Keratinocyte (primary cell): ENCODE measurements at places on chromosomes 12 and 14. TPM values are rescaled to one million over a fixed set of nuclear protein-coding genes. Genes with fewer than 3 reads are reported as not detected.

Gene KRT74
- polyA plus RNA-seq = 0.10 to 0.36 TPM (median 0.17 TPM) in 3 replicates

Gene RBP5
- polyA plus RNA-seq = not detected in 3 replicates

Gene ABHD12B
- polyA plus RNA-seq = 0.03 TPM in 1 of 3 replicates, not detected in the others

Gene RPS6KL1
- polyA plus RNA-seq = 0.19 to 1.8 TPM (median 0.69 TPM) in 3 replicates

Gene MSRB3
- polyA plus RNA-seq = 11.5 to 12.7 TPM (median 12.3 TPM) in 3 replicates

Gene AKAP5
- 0.01 to 0.08 TPM (median 0.05 TPM) in 3 replicates for polyA plus RNA-seq

Gene USP15
- polyA plus RNA-seq = 48.9 to 66.5 TPM (median 51.1 TPM) in 3 replicates

GRCh38 chr12:24724814-24725213 lies 224.1 kb downstream of the BCAT1 start:
- no peaks in the 10 kb centered on the region for H3K27me3 ChIP-seq
- H3K4me1 ChIP-seq = peaks cover 2% of the 10 kb centered on the region
- H3K36me3 ChIP-seq = no peaks in the 10 kb centered on the region
- H3K4me3 ChIP-seq = no peak overlapping the region
- no peak overlapping the region for H3K27ac ChIP-seq
- DNase-seq = no peak

GRCh38 chr14:68939893-68940613 lies 39.0 kb downstream of the ACTN1 start:
- DNase-seq = no peak
- H3K36me3 ChIP-seq = peaks cover 53% of the 10 kb centered on the region
- H3K27me3 ChIP-seq = no peaks in the 10 kb centered on the region
- H3K4me3 ChIP-seq = no peak overlapping the region
- H3K4me1 ChIP-seq = peaks cover 97% of the 10 kb centered on the region

DNA sequence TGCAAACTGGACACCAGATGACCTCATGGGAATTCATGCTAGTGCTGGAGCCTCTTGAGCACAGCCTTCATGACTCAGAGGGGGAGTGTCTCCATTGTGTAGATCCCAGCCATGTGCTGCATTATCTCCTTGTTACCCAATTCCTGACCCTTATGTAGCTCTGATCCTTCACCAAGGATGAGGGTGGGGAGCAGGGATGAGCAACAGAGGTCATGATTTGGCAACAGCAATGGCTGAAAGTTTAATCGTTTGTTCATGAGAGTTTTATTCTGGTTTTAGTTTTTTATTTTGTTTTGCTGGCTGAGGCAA lies 9.5 kb upstream of the BDKRB1 start:
- H3K4me1 ChIP-seq = peaks cover 8% of the 10 kb centered on the region
- DNase-seq = no peak
- peak overlapping the region; percentile 45 for H3K27ac ChIP-seq
- no peaks in the 10 kb centered on the region for H3K27me3 ChIP-seq
- H3K36me3 ChIP-seq = peaks cover 7% of the 10 kb centered on the region

DNA sequence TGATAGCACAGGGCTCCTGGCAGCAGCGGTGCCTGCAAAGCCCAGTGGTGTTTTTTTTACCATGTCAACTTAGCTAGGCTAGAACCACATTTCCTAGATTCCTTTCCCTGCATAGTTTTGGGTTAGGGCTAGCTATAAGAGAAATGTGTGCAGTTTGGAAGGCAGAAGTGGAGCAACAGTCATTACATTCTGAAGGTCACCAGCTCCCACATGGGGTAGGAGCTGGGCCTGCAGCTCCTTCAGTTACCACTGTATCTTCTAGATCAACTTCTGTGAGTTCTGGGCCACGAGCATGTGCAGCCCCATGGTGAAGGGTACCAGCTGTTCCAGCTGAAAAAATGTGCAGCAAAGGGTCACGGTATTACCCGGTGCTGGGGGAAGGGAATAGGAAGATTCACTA lies 2.3 kb upstream of the SLC25A3 start:
- H3K27ac ChIP-seq = no peak overlapping the region
- no peaks in the 10 kb centered on the region for H3K27me3 ChIP-seq
- H3K36me3 ChIP-seq = peaks cover 1% of the 10 kb centered on the region
- H3K4me1 ChIP-seq = peaks cover 11% of the 10 kb centered on the region

- no peak overlapping the region for H3K4me3 ChIP-seq
- H3K4me1 ChIP-seq = no peaks in the 10 kb centered on the region
- no peaks in the 10 kb centered on the region for H3K36me3 ChIP-seq
- H3K27me3 ChIP-seq = no peaks in the 10 kb centered on the region
- H3K27ac ChIP-seq = no peak overlapping the region
Observed at GRCh38 chr12:99136516-99136915, 491.4 kb downstream of the APAF1 start.

GRCh38 chr14:105065280-105066228 lies at the start of gene GPR132:
GPR132 (minus strand) TSS chr14:105065430; CDS start chr14:105055420, 10,010 bp downstream.
- H3K36me3 ChIP-seq = no peaks in the 10 kb centered on the region
- no peak within 1 kb of the TSS for H3K27ac ChIP-seq
- no peak within 1 kb of the TSS for H3K4me3 ChIP-seq
- DNase-seq = no peak
- peaks cover 3% of the 10 kb centered on the region for H3K27me3 ChIP-seq

- H3K4me1 ChIP-seq = peaks cover 20% of the 10 kb centered on the region
- H3K36me3 ChIP-seq = peaks cover 8% of the 10 kb centered on the region
- H3K27me3 ChIP-seq = peaks cover 13% of the 10 kb centered on the region
- peak overlapping the region; percentile 27 for H3K4me3 ChIP-seq
- no peak overlapping the region for H3K27ac ChIP-seq
Observed at GRCh38 chr14:104795781-104796686, 486 bp upstream of the AKT1 start.

- no peak overlapping the region for H3K27ac ChIP-seq
- H3K27me3 ChIP-seq = no peaks in the 10 kb centered on the region
- no peaks in the 10 kb centered on the region for H3K36me3 ChIP-seq
- H3K4me1 ChIP-seq = no peaks in the 10 kb centered on the region
- DNase-seq = no peak
Observed at GRCh38 chr12:108180255-108181094, 51.4 kb downstream of the WSCD2 start.

DNA sequence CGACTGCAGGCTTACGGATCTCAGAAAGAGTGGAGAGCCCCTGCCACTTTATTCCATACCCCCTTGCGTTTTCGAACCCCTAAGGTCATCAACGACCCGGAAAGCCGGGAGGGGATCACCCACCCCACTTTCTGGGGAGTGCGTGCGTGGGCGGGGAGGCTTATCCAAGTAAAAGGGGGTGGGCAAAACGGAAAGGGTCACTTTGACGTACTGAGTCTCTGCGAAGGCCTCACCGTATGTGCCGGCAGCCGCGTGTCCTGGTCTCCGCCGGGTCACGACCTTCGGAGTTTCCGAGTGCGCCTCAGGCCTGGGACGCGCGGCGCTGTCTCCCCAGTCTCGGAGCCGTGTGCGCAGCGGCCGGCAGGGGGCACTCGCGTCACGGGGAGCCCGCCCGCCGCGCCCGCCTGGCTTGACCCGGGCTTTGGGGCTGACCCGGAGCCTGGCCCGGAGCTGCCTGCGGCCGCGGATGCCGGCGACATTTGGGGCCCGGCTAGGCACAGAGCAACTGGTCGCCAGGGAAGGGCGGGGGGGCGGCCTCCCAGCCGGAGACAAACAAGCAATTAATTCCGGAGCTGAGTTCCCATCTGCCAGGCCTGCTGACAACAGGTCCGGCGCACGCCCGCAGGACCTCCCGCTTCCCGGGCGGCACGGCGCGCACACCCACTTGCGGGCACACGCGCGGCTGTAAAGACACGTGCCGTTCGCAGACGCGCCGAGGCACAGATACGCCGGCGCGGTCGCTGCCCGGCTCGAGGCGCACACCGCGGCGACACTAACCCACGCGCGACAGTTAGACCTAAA lies 890 bp upstream of the KIF26A start:
- peaks cover 59% of the 10 kb centered on the region for H3K27me3 ChIP-seq
- no peak overlapping the region for H3K27ac ChIP-seq
- peaks cover 4% of the 10 kb centered on the region for H3K4me1 ChIP-seq
- no peak for DNase-seq
- peak overlapping the region; percentile 31 for H3K4me3 ChIP-seq

DNA sequence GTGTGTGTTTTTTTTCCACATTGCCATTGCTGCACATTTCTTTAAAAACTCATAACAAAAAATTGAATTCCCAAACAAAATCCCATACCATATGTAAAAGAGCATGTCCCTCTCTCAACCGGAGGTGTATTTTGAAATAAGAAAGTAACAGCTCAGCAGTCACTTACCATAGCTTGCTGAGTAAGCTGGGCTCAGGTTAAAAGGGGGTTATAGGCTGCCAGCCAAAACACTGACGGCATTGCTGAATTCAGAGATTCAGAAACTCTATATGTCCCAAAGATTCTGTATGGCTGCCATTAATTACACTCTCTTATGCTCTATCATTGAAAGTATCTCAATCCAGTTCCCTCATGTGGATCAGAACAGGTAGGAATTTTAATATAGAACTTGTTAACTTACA lies 276.0 kb downstream of the FOXG1 start:
- no peak for DNase-seq
- no peaks in the 10 kb centered on the region for H3K27me3 ChIP-seq
- H3K4me3 ChIP-seq = no peak overlapping the region
- no peaks in the 10 kb centered on the region for H3K36me3 ChIP-seq
- no peak overlapping the region for H3K27ac ChIP-seq
- H3K4me1 ChIP-seq = no peaks in the 10 kb centered on the region

DNA sequence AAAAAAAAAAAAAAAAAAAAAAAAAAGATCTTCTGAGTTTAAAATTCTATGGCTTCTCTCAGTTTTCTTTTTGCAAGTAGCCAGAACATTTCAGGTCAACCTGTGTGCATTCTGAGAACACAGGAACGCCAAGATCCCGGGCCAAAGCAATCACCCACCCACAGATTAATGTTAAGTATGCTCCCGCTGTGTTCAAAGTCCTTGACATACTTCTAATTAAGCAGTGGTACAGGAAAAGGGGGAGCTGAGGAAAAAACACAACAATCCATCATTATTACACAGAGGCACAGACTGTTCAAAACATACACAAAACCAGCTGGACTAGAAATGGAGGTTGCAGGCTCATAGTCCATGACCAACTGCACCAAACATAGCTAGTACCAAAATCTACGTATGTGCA lies 2.8 kb downstream of the FBXO21 start:
- no peak overlapping the region for H3K27ac ChIP-seq
- no peak for DNase-seq
- no peaks in the 10 kb centered on the region for H3K27me3 ChIP-seq
- no peak overlapping the region for H3K4me3 ChIP-seq
- H3K36me3 ChIP-seq = peaks cover 11% of the 10 kb centered on the region

GRCh38 chr12:50517421-50518048 lies 12.8 kb downstream of the DIP2B start:
- H3K36me3 ChIP-seq = peaks cover 5% of the 10 kb centered on the region
- DNase-seq = no peak
- H3K4me1 ChIP-seq = peaks cover 13% of the 10 kb centered on the region
- no peaks in the 10 kb centered on the region for H3K27me3 ChIP-seq

DNA sequence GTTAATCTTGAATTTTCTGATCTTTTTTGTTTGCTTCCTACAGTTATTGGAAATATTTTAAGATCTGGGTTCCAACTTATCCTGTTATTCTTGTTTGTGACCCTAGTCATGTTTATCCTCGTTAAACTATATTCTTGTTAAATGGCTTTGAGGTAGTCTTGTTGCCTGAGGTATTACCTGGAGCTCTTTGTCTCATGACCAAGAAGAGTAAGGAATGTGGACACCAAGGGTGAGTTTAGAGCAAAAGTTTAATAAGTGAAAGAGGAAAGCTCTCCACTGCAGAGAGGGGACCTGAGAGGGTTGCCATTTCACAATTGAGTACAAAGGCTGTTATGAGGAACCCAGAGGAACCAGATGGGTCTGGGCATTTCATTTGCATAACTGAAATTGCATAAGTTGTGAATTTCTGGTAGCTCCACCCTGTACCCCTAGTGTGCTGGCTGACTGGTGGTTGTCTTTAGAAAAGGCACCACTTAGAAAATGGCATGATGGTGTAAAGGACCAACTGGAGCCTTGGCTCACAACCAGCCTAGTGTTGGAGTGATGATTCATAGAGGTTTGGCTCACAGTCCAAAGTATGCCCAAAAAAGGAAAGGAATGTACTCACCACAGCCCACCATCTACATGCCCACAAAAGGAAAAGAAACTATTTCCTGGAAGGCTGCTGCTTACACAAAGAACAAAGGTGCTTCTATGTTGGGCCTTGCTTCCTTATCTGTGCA lies 36.7 kb upstream of the RESF1 start:
- H3K27me3 ChIP-seq = no peaks in the 10 kb centered on the region
- H3K4me3 ChIP-seq = no peak overlapping the region
- DNase-seq = peak; percentile 1
- H3K36me3 ChIP-seq = no peaks in the 10 kb centered on the region
- no peak overlapping the region for H3K27ac ChIP-seq

DNA sequence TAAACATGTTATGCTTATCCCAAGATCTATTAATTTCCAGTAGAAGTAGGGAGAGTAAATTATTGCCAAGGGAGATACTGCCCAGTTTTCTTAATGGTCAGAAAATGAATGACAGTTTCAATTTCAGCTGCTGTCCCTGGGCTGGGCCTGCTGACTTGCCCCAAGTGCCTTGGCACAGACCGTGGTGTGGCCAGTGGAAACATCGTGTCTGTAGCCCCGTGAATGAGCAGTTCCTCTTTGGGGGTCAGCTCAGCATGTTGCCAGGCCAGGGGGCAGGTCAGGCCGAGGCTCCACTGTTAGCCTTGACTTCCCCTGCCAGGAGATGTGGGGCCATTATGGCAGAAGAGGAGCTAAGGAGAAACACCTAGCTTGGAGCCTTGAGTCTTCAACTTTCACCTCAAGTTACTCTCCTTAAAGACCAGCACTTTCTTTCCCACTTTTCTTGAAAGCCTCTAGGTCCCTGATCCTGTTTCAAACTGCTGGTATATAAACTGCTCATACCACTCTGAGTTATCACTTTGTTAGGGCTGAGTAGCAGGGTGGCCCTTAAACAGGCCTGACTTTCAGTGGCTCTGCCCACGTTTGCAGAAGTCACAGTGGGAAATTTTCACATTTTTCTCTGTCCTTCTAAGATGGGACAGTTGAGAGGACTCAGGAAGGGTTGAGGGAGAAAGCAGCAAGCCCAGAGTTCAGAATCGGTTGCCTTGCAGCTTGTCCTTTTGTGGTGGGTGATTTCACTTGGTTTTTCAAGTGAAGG lies 73.2 kb downstream of the SUSD6 start:
- peaks cover 44% of the 10 kb centered on the region for H3K4me1 ChIP-seq
- H3K4me3 ChIP-seq = no peak overlapping the region
- H3K36me3 ChIP-seq = peaks cover 3% of the 10 kb centered on the region
- no peak for DNase-seq
- H3K27ac ChIP-seq = peak overlapping the region; percentile 99
- no peaks in the 10 kb centered on the region for H3K27me3 ChIP-seq

DNA sequence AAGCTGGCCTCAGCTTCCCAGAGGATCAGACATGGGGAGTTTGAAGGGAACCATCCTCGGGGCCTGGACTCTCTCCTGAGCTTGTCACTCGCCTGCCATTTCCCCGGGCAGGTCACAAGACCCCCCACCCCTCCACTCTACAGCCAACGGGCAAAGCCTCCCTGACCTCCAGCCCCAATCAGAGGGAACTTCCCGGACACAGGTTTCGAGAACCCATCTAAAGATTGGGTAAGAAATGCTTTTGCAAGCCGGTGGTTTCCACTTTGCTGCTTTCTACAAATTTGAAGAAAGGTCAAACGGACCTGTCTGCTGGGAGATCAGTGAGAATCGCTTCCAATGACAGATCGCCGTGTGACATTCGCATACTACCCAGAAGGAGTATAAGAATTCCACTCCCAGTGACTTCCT lies 89.6 kb downstream of the SCARB1 start:
- H3K36me3 ChIP-seq = peaks cover 6% of the 10 kb centered on the region
- peaks cover 10% of the 10 kb centered on the region for H3K27me3 ChIP-seq
- H3K27ac ChIP-seq = peak overlapping the region; percentile 63

- no peaks in the 10 kb centered on the region for H3K36me3 ChIP-seq
- H3K4me1 ChIP-seq = peaks cover 29% of the 10 kb centered on the region
- H3K4me3 ChIP-seq = no peak overlapping the region
- peak overlapping the region; percentile 31 for H3K27ac ChIP-seq
Observed at GRCh38 chr12:11718768-11719253, 69.3 kb downstream of the ETV6 start.

- peak overlapping the region; percentile 91 for H3K4me3 ChIP-seq
- peaks cover 11% of the 10 kb centered on the region for H3K36me3 ChIP-seq
- H3K27ac ChIP-seq = peak overlapping the region; percentile 71
- no peaks in the 10 kb centered on the region for H3K27me3 ChIP-seq
- peaks cover 24% of the 10 kb centered on the region for H3K4me1 ChIP-seq
- DNase-seq = no peak
Observed at GRCh38 chr12:122981036-122981471, 573 bp downstream of the ARL6IP4 start.
